ENCODE measurements at places on chromosomes 5 and 9. TPM values are rescaled to one million over a fixed set of nuclear protein-coding genes. Genes with fewer than 3 reads are reported as not detected.

DNA sequence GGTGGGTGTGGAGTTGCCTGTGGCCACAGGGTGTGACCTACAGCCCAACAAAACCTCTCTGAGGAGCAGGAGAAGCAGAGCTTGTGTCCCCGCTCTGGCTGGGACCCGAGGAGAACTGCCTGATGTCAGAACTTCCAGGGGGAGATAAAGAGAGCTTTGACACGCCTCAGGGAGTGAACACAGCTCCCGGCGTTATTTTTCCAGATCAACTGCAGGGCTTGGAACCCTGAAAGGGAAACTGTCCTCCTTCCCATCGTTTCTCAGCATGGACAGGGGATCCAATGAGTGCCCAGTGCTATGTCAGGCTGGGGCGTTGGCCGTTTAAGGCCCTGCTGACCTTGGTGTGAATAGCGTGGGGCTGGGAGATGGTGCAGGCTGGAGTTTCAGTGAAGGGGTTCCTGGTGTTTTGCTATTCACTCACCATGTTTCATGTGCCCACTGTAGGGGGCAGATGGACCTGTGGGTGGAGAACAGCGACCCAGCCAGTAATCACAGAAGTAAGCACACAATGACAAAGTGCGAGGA, 22.0 kb downstream of the GADD45G start:
- no peak for DNase-seq

DNA sequence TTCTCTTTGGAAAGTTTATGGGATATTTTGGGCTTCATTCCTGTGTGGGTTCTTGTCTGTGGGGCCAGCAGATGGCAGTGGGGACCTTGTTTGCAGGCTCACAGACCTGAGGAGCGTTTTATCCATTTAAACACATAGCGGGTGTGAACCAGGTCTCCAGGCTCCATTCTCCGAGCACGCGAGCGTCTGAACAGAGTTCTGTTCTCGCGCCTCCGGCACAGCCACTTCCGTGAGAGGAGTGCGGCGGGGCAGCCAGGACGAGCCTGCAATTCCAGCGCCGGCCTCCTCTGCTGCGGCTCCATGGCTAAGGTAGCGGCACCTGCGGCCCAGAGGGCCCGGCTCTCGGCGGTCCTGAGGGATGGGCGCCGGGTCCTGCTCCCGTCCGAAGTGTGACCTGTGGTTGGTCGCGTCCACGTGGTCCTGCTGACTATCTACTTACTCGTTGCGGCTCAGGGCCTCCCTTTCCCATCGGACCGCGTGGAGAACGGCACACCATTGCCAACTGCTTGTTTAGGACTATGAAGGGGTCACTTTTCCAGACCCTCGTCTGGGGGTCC, 7.3 kb downstream of the NRARP start:
- DNase-seq: no peak

The EQTN gene
- polyA plus RNA-seq: 0.43 TPM

- peak; percentile 72 for DNase-seq
These were observed 84.6 kb downstream of the ANKRD55 start for GRCh38 chr5:56148453-56148971.

GRCh38 chr5:160044967-160045366, 36.0 kb downstream of the TTC1 start:
- DNase-seq: no peak

- DNase-seq: no peak
These were observed 468.1 kb upstream of the ACTBL2 start for GRCh38 chr5:57950616-57951228.

GRCh38 chr9:135096408-135096895, 9.0 kb downstream of the OLFM1 start:
- DNase-seq: no peak

DNA sequence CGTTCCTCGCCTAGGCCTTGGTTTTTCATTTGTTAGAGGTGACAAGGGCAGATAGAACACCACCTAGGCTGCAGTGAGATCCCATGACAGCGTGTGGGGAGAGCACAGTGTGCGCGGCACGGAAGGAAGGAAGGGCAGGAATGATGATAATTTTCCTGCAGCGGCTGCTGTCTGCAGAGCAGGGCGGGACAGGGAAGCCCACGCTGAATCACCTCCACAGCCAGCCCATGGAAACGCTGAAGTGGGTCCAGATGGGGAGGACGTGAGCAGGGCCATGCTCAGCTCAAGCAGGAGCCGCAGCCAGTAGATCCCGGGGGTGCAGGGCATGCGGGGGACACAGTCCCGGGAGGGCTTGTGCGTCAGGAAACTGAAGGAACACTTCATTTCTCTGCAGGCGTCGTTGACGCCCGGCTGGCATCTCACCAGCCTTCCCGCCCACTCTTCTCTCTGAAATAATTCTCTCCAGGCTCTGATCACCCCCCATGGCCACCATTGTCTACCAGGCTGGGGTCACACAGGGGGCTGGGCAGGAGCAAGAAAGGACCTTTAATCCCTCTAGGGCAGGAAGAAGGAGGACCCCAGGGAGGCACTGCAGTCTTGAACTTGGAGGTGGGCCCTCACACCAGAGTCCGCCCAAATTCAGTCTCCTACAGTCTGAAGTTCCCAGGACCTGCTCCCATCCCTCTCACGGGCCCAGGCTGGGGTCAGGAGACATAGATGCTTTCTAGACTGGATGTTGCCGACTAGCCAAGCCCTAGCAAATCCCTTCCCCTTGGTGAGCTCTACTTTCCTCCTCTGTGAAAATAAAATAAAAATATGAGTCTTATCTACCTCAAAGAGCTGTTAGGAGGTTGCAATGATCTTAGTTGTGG, 20.9 kb upstream of the SYNPO start:
- no peak for DNase-seq

All from left kidney (tissue), 8 donors.